ENCODE measurements at places on chromosomes 4 and X. TPM values are rescaled to one million over a fixed set of nuclear protein-coding genes. Genes with fewer than 3 reads are reported as not detected.

Gene SMIM10
- 0.76 TPM for total RNA-seq

Gene GNRHR
- total RNA-seq, result not detected

Gene TMSB15A
- 0.44 TPM for total RNA-seq

Gene CYTL1
- 154 TPM for total RNA-seq

Gene ARMCX1
- total RNA-seq, result 17.8 TPM

Gene GRPR
- total RNA-seq, result not detected

Gene PCDH10
- 1.3 TPM for total RNA-seq

Gene NLGN3
- total RNA-seq, result 0.10 TPM

Gene MAGEA8
- total RNA-seq, result not detected

Gene DAPP1
- not detected for total RNA-seq

Gene MAGEA2B
- not detected for total RNA-seq
